ENCODE measurements at places on chromosomes 2 and 18.

DNA sequence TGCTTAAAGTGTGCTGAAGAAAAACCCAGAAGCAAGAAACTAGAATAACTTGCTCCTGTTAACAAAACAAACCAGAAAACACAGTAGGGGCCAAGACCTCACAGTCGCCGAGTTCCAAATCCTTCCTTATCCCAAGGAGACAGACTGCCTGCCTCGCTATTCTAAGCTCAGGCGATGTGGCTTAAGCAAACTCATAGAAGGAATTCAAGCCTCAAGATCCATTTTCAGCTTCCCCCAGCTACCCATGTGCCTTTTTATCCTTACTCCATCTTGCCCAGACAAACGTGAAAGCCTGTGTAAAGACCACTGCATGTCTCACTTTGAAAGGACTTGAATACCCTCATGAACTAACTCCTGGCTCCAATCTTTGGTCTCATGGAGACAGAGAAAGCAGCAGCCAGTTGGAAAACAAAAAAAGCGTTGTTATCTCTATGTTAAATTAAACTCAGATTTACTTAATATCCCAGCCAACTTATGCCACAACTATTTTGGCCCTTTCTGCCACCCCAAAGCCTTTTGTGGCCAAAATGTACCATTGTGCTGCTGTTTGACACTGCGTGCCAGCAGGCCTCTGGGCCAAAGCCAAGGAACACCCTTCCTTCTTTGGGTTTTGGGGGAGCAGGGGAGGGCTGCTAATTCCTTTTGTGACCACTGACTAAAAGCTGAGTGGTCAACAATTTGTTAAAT, 123.2 kb upstream of the FZD5 start:
- no peak for DNase-seq

- no peak for DNase-seq
Observed at GRCh38 chr18:73669297-73669696, 478.3 kb downstream of the FBXO15 start.

GRCh38 chr2:174717916-174718315, 46.4 kb downstream of the CHRNA1 start:
- no peak for DNase-seq

DNA sequence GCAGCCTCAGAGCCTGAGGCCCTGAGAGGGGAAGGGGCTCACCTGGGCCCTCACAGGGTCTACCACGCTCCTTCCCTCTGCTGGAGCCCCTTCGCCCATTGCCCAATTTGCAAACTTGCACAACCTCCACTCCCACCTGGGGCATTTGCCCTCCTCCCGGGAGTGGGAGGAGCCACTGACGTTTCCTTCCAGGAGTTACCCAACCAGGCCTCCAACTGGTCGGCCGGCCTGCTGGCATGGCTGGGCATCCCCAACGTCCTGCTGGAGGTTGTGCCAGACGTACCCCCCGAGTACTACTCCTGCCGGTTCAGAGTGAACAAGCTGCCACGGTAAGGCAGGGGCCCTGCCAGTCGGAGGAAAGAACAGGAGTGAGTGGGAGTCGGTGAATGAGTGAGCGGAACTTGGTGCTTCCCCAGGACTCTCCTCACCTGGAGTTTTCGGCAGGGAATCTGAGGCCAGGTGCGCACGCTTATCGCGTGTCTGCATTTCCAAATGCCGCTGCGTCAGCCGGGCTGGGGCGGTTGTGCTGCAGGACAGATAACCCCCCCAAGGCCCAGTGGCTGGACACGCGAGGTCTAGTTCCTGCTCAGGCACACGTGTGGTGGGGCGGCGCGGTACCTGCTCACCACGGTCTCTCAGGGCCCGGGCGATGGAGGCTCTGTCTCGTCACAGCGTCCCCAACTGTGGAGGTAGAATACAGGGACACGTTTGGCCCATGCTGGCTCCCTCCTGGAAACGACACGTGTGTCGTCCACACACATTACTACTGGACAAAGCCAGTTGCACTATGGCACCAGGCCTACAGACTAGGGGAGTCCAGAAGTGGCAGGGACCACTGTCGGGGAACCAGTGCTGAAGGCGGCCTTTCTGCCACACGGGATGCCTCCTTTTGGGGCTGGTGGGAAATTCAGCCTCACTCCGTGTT, 11.7 kb downstream of the ANO7 start:
- no peak for DNase-seq

DNA sequence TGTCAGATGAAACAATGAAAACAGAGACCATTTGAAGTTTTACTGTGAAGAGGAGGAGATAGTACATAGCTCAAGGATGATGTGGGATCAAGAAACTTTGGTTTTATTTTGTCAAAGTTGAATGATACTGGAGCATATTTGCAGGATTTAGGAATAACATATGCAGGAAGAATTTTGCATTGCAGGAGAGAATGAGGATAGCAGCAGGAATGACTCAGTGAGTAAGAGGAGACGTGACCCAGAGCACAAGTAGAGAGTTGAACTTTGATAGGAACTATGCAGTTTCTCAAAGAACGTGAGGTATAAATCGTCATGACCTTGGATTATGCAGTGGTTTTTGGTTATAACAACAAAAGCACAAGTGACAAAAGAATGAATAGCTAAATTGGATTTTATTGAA, 47.7 kb downstream of the MAPRE2 start:
- no peak for DNase-seq

GRCh38 chr2:10286216-10287037, 16.3 kb upstream of the HPCAL1 start:
- no peak for DNase-seq

GRCh38 chr2:46530639-46531038, 51.3 kb downstream of the TMEM247 start:
- DNase-seq: no peak

DNA sequence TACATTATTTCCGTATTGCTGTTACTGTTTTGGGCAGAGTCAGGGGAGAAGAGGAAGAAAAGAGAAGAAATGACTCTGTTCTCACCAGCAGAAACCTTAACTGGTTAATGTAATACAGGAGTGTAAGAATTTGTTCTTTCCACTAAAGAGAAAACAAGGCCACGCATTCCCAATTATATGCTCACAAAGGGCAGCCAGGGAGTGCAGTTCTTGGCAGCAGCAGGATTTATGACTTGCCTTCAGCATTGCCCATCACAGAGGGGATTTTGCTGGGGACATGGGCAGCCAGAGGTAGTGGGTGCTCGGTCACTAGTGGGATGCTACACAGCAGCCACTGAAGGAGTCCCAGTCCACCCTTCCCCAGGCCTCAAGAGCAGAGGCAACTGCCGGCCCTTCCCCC, 18.4 kb downstream of the MREG start:
- DNase-seq: no peak

DNA sequence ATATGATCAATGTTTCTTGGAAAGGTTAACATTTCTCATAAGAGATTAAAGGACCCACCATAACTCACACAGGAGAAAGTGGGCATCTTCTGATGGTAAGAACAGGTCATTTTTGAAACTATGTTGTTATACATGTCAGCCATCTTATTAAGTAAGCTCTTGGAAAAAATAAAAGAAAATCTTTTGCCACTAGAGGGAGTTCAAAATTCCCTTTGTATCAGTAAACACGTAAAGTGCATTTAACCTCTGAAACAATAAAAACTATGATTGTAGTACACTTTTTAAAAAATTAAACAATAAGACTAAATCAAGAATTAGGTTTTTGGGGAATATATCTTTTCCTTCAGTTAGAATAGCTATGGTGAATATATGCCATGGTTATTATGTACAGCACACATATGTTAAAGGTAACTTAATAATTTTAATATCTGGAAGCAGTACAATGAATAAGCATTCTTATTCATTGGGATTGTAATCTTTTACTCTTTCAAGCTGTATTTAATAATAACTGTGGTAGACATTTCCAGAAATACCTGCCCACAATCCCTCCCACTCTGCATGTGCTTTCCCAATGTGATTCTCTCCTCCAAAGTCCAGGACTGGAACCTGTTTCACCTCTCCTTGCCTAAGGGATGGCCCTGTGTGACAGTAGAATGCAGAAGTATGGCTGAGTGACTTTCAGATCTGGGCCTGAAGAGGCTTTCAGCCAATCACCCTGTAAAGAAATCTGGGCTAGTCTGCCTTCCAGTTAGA, 64.2 kb downstream of the RBMS1 start:
- DNase-seq: no peak

DNA sequence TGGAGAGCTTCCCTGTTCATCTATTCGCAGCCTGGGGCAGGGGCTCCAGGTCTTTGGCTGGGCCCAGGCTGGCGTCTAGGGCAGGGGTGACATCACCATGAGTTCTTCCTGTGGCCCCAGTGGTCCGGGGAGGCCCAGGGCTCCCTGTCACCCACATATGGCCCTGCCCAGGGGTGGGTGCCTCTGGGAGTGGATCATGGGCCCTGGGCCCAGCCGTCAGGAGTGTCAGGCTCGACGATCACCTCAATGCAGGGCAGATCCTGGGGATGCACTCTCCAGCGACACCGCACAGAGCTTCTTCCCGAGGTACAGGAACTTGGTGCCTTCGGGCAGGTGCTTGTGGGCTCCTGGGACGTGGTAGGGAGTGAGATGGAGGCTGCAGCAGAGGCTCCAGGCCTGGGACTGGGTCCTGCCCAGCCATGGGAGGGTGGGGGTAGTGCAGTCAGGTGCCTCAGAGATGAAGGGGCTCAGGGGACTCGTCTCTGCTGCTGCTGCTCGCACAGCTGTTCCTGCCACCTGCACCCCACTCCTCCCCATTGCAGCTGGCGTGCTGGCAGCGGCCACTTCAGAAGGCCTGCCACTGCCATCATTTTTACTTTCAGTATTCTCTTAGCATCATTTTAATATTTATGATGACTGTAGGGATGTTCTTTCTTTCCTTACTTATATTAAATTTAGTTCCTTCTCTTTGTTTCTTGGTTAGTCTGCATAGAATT, 196.0 kb upstream of the VRK2 start:
- DNase-seq: no peak

DNA sequence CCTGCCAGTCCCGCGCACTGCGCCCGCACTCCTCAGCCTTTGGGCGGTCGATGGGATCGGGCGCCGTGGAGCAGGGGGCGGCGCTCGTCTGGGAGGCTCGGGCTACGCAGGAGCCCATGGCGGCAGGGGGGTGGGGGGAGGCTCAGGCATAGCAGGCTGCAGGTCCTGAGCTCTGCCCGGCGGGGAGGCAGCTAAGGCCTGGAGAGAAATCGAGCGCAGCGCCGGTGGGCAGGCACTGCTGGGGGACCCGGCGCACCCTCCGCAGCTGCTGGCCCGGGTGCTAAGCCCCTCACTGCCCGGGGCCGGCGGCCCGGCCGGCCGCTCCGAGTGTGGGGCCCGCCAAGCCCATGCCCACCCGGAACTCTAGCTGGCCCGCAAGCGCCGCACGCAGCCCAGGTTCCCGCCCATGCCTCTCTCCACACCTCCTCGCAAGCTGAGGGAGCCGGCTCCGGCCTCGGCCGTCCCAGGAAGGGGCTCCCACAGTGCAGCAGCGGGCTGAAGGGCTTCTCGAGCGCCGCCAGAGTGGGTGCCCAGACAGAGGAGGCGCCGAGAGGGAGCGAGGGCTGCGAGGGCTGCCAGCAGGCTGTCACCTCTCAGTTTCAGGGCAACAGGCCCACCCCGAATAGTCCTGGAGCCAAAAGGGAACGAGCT, 74.1 kb downstream of the PSMG2 start:
- DNase-seq: no peak

GRCh38 chr2:65072181-65072970, 16.2 kb downstream of the CEP68 start:
- no peak for DNase-seq

DNA sequence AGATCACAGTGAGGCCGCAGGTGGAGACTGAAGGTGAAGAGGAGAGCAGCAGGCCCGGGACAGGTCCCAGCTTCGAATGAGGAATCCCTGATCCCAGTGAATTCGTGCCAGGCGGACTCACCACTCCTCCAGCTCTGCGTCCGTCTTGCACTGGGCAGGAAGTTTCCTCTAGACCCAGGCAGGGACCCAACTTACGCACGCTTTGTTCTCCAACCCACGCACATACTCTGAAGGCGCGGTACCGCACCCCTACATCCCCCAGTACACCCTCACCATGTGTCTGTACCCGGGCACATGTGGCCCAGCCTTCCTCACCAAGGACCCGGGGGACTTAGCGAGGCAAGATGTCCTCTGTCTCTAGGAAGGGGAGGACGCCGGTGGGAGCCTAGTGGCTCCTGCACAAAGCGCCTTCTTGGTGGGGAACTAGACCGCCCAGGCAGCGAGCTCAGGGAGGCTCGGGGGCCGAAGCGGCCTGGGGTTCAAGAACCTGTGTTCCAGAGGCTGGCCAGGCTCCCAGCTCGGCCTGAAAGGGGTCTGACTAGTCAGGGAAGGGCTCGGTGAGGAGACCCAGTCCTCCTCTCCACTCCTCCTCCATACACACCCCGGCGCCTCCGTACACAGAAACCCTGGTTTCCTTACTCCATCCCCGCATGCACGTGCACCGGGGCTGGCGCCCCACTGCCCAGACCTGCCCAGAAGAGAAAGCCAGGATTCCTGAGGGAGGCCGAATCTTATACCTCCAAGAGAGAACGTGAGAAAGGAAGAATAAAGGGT, 38.3 kb upstream of the ATP6V1B1 start:
- DNase-seq: no peak

DNA sequence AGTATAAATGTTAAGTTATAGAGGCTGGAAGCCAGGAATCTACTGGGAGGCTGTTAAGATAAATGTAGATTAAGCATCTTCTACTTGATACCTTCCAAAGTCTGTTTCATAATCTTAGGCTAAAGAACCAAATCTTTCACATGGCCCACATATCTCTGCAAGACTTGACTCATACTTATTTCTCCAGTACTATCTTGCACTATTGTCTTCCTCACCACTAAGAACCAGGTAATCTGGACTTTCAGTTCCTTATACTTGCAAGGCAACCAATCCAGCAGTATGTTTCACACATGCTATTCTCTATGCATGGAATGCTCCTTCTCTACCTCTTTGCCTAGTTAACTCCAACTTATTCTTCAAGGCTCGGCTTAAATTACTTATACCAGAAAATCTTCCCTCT, 62.2 kb downstream of the RBMS1 start:
- no peak for DNase-seq

DNA sequence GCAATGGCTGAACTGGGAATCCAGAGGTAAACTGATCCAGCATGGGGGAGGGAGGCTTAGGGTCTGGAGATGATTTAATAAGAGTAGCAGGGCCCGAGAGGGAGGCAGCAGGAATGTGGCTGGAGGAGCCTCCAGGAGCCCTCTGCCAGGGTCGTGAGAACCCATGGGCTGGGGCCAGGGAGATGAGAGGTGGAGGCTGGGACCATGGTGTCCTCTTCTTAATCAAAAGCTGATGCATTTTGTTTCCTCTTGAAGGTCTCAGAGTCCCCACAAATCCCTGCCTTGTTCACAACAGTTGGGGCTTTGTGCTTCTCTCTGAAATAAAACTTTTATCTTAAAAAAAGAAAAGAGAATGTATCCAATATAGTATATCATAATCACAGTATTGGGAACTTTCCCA, 123.7 kb upstream of the ZNF516 start:
- DNase-seq: no peak

DNA sequence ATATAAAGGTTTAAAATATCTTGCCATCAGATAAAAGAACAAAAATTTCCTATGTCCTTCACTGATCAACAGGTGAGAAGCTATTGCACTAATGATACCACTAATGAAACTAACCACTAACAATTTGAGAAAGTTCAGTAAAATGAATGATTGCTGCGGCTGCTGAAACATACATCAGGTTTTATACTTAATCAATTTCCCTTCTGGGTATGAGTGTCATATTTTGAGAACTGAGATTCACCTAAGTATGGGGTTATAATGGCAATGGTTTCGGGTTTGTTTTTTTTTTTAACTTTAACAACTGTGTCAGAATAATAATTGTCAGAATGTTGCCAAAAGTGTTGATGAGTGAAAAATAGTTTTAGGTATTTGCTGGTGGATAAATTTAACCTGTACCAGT, 151.3 kb upstream of the SLC39A10 start:
- DNase-seq: no peak

All from T1000 (cell line).